NCI-H187 treated with DMSO at 0.1 percent for 48 hours (cell line): ENCODE measurements at places on chromosomes 1 and 21.
A peak's percentile ranks its signal among the peaks of the same experiment; 100 is the strongest.

- DNase-seq: no peak
Measured at GRCh38 chr1:43388613-43389012, 987 bp downstream of the MED8 start.

DNA sequence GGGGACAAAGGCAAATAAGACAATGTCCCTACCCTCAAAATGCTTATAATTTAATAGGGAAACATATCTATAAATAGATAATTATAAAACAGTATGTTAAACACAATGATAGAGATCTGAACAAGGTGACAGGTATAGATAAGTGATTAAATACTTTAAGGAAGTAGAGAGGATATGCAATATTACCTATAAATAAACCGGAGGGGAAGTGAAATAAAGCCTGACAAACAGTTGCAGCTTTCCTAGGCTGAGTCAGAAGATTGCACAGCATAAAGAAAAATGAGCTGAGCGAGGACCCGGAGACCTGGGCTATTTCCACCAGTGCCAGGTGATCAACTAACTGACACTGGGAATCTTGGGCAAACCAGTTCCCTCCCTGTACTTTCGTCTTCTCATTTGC is 11.5 kb upstream of the PSRC1 start:
- no peak for DNase-seq

DNA sequence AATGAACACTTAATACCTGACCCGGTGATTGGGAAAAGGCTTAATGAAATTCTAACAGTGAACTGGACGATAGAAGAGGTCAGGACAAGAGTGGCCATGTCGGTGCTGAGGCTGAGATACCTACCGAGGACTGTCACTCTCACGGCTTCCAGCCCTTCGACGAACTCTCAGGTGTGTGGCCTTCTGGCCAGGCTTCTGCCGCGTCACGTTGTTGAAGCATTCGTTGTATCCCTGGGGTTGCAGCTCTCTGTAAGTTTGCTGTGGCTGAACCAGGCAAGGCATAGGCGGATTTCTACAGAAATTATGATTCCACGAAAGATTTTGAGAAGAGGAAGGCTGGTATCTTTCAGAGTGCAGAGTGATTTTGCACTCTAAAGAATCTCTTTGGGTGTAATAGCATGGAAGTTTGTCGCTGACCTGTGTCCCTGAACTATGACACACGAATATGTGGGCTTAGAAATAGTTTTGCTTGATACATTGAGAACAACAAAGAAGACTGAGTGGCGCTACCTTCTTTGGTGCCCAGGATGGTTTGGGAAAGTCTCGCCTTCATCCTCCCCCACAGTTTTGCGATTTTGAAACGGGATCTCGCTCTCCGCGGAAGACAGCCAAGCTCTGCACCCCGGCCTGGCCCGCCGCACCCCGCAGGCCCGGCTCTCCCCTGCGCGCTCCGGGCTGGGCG is 403 bp upstream of the EPHX4 start:
- no peak for DNase-seq

GRCh38 chr1:167673265-167673664 is 43.2 kb downstream of the RCSD1 start:
- DNase-seq: no peak

- no peak for DNase-seq
Measured at GRCh38 chr1:228851618-228852017, 116.3 kb downstream of the RHOU start.

- DNase-seq: no peak
Measured at GRCh38 chr1:179888071-179888470, 6.0 kb downstream of the TOR1AIP1 start.

- DNase-seq: no peak
Measured at GRCh38 chr21:35711661-35712060, 348.7 kb downstream of the SETD4 start.

DNA sequence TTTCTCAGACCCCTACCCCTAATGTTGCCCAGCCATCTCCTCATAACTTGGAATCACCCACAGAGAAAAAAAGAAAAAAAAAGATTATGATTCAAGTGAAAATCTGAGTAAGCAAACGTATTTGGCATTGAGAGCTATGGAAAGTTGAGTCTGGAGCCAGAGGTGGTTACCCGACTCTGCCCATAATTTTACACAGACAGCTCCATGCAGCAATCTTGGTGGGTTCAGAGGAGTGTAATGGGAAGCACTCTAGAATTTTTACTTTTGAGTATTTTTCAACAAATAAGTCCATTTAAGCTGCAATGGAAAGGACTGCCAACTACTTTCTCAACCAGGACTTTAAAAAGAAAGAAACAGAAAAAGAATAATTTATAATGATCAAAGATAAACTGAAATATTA is 62.7 kb downstream of the ZC3H11B start:
- no peak for DNase-seq

- DNase-seq: no peak
Measured at GRCh38 chr1:243791586-243792267, 58.3 kb downstream of the AKT3 start.

DNA sequence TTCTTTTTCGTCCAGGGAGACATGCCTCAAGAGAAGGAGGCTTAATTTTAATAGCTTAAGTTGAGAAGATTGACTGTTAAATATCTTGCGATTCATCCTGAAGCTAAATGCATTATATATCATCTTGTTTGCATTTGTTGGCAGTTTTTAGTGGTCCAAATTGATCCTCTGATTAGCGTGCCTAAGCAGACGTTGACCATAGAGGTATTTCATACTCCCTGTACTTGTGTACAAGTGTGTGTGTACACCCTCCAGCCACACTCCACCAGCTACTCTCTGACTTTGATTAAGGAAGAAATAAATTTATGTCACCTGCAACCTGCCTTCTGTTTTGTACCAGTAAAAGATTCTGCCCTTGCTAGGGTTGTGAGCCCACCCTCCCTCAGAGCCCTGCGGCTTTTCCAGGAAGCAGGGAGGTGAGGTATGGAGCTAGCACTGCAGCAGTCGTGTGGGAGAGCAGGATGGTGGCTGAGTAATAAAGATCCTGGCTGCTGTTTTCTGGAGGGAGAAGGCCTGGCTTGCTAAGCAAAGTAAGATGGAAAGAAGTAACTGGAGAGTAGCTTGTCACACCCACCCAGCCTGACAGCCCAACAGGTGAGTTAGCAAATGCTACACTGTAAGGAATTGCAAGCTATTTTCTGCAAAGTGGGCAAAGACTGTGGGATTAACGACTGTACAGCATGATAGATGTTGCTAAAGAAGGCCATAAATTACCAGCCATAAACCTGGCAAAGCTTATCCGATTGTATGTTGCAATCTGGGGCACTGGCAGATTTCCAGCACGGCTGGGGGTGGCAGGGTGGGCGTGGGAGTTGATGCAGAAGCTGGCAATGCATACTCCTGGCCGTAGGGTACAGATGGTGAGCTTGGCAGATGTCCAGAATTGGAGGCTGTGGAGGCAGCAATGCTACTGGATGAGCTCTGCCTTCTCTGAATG is 170.2 kb downstream of the TNR start:
- no peak for DNase-seq

DNA sequence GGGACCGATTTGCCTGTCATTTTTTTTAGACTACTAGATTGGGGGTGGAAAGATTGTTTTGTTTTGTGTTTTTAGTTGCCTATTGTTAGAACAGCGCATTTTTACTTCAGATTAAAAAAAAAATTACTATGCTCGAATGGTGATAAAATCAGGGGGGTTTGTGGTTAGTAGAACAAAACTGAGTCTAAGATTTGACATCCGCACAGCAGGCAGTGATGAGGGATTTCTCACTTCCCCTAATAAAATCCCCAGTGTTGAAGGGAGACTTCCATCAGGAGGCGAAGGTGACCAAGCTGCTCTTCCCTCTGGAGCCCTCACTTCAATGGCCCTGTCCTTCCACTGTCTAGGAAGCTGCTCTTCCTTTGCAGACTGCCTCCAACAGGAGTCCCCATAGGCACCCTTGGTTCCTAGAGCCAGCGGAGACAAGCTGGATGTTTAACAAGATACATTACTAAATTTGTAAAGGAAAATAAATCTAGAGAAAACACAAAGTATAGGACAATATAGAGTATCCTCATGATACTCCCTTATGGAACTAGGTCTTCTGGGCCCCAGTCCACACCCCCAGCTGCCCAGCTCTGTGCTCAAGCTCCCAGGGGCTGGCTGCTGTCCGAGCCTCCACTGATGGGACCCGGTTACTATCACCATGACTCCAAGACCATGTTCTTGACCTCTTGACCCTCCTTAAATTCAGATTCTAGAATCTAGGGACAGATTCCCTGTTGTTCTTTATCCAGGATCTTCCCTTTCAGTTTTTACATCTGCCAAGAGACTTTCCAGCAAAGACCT is 31.0 kb downstream of the TENT5C start:
- DNase-seq: no peak

GRCh38 chr1:108561689-108562326 is 1.9 kb downstream of the EEIG2 start:
- DNase-seq: no peak

DNA sequence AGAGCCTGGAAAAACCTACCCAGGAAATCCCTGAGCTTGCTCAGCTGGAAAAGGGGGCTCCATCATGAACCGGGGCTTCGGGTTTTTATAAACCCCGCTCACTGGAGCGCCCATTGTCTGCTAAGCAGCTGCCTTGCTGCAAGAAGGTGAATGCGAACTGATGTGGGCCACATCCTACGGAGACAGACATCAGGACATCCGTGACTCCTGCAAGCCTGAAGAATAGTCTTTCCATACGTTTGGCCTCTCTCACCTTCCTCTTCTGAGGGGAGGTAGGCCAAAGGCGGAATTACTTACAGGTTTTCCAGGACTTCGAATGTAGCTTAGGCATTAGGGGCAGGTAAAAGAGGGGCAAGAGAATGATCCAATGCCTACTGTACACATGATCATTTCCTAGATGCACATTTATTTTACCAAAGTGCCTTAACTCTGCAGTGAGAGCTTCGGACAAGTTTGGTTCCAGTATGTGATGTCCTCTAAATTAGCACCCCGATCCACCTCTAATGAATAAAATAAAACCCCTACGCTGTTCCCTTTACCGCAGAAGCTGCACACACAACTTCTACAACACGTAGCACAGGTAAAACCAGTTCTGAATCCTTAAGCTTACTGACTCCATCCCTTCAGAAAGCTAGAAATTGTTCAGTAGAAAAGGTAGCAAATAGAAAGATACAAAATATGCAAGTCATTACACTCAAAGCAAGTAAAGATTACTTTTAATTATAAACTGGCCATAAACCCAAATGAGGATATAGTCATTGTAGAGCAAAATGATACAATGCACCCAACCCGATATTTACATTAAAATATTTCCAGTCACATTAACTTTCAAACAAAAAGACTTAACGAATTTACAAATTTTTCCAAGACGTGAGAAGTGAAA is 866 bp upstream of the SORT1 start:
- DNase-seq: no peak

GRCh38 chr1:1243807-1244191 is 2.7 kb downstream of the C1QTNF12 start:
- DNase-seq: no peak

- DNase-seq: no peak
Measured at GRCh38 chr1:54053745-54054437, 483 bp downstream of the TCEANC2 start.

GRCh38 chr1:247415423-247416361 is at the start of gene NLRP3:
Gene NLRP3, plus strand, starts transcription at chr1:247416173. Its CDS starts 2,628 bp downstream, at chr1:247418801.
- no peak for DNase-seq

- DNase-seq: no peak
Measured at GRCh38 chr1:169867012-169867675, 26.6 kb downstream of the SCYL3 start.

GRCh38 chr1:11842154-11843041 is 5.2 kb downstream of the NPPA start:
- no peak for DNase-seq

DNA sequence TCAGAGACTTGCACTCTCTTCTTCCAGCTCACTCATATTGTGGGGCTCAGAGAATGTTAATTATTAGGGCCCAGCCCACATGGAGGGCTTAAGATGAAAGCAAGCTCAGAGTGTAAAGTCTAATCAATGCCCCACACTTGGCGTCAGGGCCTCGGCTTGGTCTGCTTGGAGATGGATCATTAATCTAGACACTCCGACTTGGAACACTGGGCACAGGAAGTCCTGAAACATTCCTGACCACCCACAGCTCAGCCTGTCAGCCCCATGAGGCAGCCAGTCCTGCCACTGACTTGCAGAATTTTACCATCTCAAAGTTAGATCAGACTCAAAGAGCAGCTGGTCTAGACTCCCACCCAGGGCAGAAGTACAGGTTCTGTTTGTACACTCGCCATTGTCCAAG is 69.8 kb upstream of the TRABD2B start:
- DNase-seq: no peak

DNA sequence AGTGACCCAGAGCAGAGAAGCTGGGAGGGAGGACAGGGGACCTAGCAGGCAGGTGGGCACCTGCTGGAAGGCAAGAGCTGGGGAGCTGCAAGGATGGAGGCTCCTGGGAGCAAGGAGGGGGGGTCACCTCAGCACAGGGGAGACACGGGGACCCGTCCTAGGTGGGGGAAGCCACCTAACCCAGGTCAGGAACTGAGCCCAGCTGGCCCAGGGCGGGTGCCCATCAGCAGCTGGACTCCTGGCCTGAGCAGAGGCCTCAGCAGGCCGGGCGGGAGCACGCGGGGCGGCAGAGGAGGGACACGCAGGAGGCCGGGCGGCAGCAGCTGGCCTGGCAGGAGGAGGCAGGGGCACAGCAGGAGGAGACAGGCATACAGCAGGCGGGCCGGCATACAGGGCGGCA is 949 bp downstream of the KRTAP10-1 start:
- no peak for DNase-seq

- DNase-seq: no peak
Measured at GRCh38 chr1:204074274-204075138, 1.6 kb downstream of the SOX13 start.

DNA sequence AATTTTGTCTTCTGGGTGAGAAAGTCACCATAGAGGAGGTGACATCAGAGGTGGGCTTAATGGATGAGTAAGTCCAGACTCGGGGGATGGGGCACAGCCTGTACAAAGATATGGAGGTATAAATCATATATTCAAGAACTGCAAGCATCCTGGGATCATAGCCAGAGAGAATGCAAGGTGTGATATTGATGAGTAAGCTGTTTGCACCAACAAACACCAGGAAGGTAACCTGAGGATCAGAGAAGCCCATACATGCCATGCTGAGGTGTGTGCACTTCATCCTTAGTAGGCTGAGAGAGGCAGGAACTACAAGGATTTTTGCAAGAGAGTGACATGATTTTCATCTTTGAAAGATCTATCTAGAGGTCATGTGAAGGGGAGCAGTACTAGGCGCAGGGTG is 306.4 kb downstream of the HHAT start:
- DNase-seq: no peak

GRCh38 chr1:9371391-9371935 is 78.8 kb downstream of the SPSB1 start:
- no peak for DNase-seq

GRCh38 chr1:203456577-203456976 is 19.0 kb upstream of the PRELP start:
- no peak for DNase-seq

DNA sequence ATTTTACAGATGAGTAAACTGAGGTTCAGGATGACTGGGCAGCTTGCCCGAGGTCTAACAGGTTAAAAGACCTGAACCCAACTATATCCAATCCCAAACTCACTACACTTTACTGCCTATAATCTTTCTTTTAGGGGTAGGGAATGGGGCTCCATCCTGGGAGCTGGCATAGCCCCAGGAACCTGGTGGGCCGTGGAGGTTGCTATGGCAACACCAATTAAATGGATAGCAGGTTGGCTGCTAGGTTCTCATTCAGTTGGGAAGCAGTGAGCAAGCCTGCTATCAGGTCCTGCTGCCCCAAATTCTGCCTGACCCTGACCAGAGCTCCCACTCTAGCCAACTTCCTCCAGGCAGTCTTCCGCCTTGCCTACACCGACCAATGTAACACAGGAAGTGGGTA is 40.9 kb downstream of the LRP8 start:
- DNase-seq: no peak

GRCh38 chr1:213669964-213670691 is 317.6 kb upstream of the PROX1 start:
- DNase-seq: peak; percentile 54

- no peak for DNase-seq
Measured at GRCh38 chr1:54794451-54795355, 6.4 kb downstream of the TTC22 start.
